ENCODE measurements at places on chromosomes 6 and 20.

GRCh38 chr6:12987783-12988182, 271.2 kb downstream of the PHACTR1 start:
- DNase-seq: no peak

- no peak for DNase-seq
Measured at GRCh38 chr6:8268156-8268555, 165.8 kb upstream of the EEF1E1 start.

DNA sequence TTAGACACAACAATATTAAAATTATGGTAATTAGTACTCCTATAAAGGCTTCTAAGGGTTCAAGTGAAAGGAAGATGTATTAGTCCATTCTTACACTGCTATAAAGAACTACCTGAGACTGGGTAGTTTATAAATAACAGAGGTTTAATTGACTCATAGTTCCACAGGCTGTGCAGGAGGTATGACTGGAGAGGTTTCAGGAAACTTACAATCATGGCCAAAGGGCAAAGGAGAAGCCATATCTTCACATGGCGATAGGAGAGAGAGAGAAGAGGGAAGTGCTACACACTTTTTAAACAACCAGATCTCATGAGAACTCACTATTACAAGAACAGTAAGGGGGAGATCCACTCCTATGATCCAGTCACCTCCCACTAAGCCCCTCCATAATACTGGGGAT, 52.9 kb downstream of the TINAG start:
- no peak for DNase-seq

- DNase-seq: no peak
Measured at GRCh38 chr6:16789329-16790038, 28.2 kb upstream of the ATXN1 start.

- DNase-seq: no peak
Measured at GRCh38 chr6:35489995-35490791, 6.7 kb downstream of the TEAD3 start.

GRCh38 chr6:150632785-150633485, 33.2 kb downstream of the PLEKHG1 start:
- no peak for DNase-seq

- DNase-seq: no peak
Measured at GRCh38 chr6:122050242-122050755, 349.2 kb upstream of the HSF2 start.

DNA sequence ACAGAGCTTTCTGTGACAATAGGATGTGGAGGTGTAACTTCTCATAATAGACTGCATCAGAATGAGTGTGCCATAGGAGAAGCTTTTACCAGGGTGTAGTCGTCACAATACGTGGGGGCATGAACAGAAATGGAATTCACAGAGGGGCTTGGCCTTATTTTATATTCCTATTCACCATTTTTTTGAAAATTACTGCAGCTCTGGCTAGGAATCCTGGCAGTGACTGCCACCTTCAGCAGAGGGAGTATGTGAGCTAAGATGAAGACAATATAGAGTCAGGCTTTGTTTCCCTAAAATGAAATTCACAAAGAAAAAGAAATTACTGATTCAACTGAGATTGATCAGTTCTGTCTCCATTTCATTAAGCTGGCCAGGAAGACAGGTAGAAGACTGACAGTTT, 13.9 kb downstream of the TOMM6 start:
- no peak for DNase-seq

Measured in NCI-H1436 (cell line).